ENCODE measurements at places on chromosomes 7 and 10. TPM values are rescaled to one million over a fixed set of nuclear protein-coding genes. Genes with fewer than 3 reads are reported as not detected.

DNA sequence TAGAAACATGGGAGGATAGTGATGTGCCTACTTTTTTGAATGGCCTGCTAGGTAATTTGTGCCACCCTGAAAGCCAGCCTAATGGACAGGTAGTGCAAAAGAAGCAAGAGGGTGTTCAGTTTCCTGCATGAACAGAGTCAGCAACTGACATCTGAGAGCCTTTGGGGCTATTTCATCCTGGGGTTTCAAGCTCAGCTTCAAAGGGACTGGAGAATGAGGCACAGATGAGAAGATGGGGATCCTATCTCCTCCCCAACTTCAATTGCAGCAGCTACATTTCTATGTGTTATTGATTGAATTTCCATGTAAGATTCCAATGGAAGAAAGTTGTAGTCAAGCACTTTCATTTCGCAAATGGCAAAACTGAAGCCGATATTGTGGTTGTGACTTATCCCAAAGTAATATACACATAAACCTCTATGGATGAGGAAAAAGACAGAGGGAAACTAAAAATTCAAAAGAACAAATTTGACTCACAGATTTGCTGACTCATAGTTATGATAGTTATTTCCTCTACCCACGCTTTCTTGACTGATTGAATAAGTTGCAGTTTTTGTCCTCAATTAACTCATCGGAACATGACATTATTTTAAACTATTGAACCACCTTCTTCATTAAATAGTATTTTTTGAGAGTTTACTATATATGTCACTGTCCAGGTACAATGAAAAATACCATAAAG is 42.6 kb upstream of the NRP1 start:
- no peak for DNase-seq

GRCh38 chr10:28922861-28923260 is 245.5 kb downstream of the BAMBI start:
- DNase-seq = no peak

GRCh38 chr7:140635816-140636215 is 4.8 kb downstream of the DENND2A start:
- no peak for DNase-seq

DNA sequence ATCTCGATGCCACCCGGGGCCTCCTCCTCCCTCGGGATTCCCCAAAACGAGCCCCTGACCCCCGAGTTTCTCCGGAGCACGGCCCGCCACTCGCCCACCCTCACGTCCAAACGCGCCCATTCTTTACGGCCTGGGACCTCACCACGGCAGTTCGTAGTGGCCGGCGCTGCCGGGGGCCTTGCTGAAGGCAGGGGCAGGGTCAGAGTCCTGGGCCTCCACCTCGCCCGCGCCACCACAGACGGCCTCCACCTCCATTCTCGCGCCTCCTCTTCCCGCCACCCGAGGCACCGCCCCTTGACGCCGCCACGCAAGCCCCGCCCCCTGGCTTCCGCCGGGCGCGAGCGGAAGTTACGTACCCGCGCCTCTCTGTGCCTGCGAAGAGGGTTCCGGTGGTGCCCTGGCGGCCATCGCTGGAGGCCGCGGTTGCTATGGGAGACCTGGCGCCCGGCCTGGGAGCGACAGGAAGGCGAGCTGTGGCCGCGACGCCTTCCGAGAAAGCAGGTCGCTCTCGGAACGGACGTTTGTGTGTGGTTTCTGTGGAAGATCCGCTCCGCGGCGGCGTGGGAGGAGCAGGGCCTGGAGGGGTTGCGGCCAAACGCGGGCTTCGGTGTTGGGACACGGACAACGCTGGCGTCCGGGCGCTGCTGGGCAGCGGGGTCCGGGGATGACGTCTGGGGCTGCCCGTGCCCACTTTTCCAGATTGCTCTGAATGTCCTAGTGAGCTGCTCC is at the start of gene RFC2:
RFC2 (minus strand) TSS at position 271 of the 729 bp plus-strand sequence; CDS start at position 255, 16 bp downstream.
- peak; percentile 98 for DNase-seq

DNA sequence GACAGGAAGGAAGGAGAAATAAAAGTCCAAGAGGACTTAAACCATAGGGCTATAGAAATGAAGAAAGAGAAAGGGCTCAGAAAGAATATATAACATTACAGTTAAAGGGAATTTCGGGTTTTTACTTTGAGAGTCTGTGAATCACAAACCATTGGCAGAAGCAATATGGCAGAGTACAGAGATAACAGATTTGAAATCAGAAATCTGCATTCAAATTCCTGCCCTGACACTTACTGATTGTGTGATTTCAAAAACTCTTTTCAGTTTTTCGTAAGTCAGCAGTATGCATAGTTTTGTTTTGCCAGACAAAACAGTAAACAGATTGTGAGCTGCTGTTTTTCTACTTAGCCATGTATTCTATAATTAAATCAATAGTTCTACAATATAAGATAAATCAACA is 8.2 kb downstream of the JMJD1C start:
- no peak for DNase-seq

DNA sequence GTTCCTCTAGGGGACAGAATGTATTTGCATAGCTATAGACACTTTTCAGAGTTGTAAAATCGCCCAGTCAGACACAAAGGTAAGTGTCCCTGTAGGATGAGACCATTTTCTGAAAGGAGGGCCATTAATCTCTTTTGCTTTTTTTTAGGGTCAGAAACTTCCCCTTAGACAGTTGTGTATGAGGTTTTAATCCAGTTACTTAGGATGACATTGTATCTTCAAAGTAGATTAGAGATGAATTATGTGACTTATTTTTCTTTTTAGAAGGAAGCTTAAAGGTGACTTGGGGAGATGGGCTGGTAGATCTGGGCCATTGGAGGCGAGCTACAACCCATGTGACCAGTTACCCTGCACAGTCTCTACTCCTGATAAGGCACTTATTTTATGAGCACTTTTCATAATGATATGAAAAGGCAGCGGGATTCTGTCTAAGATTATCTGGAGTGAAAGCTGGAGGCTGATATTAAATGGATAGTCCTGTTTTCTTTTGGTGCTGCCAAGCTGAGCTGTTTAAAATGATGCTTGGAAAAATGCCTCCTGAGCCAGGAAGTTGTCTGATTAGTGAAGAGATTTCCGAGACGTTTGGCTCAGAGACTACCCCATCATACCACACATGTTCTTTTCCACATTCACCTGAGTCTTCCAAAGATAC is 264.3 kb downstream of the AUTS2 start:
- no peak for DNase-seq

DNA sequence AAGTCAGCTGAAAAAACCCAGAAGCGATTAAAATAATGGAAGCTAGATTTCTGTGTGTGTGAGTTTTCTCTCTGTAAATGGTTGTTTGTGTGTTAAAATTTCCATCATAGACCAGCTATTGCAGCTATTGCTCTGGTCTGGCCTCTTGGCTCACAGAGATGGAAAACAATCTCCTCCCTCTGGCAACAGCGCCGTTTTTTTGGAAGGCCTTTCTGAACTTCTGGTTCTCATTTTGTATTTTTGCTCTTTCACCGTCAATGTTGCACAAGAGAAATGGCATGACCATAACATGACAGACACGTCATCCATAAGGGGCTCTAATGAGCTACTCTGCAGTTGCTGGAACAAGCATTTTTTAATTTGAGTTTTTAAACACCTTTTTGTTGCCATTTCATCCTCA is 91.0 kb downstream of the CUBN start:
- no peak for DNase-seq

DNA sequence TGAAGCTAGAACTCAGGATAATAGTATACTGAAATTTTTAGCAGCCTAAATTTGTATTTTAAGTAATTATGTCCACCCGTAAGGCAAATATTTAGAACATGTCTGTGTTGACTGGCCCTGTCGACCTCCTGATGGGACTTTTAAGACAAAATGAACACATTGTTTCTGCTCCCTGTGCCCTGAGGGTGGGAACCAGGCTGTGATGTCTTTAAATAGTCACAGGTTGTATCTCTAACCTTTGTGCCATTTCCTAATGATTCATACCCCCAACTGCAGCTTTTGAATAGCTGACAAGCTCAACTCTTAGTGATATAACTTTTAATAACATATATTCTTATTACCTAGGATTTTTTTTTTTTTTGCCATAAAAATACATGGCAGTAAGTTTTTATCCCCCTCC is 494.9 kb upstream of the AKR1E2 start:
- no peak for DNase-seq

- peak; percentile 29 for DNase-seq
These were observed 47.7 kb downstream of the CDK6 start for GRCh38 chr7:92788559-92789183.

DNA sequence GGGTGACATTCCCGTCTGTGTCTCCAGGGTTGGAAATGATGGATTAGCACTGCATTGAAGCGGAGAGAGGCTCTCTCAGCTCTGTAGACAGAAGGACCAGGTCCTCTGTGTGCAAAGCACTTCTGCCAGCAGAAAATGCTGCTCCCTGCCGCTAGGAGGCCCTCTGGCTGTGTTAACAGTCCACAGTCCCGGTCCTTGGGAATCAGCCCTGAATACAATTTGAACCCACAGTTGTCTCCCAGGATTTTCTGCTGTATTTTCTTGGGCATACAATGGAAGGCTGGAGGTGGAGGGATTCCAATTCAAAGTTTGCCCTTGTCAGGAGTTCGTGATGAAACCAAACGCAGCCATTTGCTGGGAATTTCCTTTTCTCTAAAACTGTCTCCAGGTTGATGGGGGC is 205.2 kb downstream of the GLRX3 start:
- DNase-seq = no peak

DNA sequence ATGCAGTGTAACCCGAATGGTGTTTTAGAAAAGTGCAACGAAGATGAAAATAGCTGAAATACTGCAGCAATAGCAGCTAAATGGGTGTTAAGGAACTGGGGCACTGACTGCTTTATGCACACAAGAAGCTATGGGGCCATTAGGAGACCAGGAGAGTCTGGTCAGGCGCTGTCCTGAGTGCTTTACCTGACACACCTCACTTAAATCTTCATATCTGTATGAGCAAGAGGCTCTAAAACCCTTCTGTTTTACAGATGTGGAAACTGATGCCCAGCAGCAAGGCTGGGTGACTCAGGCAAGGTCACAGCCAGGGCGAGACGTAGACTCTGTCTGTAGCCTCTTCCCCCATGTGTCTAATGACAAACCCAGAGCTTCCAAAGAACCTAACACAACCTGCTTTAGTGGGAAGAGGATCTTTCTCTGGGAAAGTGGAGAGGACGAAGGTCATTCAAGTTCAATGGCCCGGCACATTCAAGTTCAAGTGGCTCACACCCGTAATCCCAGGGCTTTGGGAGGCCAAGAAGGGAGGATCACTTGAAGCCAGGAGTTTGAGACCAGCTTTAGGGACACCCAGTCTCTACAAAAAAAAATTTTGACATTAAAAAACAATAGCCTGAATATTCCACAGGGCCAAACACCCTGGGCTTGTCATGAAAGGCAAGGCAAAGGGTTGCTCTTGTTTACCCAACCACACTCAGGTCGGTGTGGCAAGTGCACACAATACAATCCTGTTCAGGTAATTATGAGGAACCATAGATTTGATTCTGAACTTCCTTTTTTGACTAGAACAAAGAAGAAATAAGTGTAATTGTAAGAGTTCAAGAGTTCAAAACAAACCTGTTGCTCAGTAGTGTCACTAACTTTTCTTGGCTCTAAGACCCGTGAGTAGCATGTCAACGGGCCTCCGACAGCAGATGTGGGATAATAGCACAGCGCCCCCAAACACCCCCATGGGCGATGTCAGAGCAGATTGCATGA is 53.7 kb upstream of the KLF6 start:
- no peak for DNase-seq

GRCh38 chr10:110144507-110144906 is 62.9 kb upstream of the MXI1 start:
- no peak for DNase-seq

The NKX2-3 gene
- total RNA-seq = not detected

The HECW1 gene
- total RNA-seq = 33.8 TPM

The NEUROG3 gene
- 0.14 TPM for total RNA-seq

The CPA5 gene
- total RNA-seq = not detected

The FAM237B gene
- not detected for total RNA-seq

Data from H4 (cell line).